ENCODE measurements at places on chromosomes 16 and 17.

- no peak for DNase-seq
Observed at GRCh38 chr16:19307587-19308241, 22.2 kb downstream of the CLEC19A start.

DNA sequence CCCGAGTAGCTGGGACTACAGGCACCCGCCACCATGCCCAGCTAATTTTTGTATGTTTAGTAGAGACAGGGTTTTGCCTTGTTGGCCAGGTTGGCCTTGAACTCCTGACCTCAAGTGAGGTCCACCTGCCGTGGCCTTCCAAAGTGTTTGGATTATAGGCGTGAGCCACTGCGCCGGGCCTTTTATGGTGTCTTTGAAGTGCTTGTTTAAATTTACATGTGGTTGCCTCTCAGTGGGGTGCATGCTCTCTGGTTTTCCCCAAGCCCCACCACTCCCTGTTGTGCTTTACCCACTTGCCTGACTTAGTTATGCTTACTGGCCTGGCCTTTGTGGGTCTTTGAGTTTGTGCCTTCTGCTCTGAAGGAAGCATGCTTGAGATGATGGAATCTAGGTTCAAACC lies 132.0 kb downstream of the PRKCB start:
- no peak for DNase-seq

DNA sequence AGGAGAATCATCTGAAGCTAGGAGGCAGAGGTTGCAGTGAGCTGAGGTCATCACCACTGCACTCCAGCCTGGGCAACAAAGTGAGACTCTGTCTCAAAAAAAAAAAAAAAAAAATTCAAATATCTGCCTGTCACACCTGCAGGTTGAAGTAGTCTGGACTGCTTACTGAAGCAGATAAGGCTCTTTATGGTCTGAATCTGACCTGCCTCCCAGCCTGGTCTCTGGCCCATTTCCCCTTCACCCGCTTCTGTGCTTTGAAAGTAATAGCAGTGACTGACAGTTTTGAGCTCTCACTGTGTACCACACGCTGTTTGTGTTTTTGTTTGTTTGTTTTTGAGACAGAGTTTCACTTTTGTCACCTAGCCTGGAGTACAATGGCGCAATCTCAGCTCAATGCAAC lies 5.8 kb downstream of the SEZ6L2 start:
- DNase-seq, result no peak

DNA sequence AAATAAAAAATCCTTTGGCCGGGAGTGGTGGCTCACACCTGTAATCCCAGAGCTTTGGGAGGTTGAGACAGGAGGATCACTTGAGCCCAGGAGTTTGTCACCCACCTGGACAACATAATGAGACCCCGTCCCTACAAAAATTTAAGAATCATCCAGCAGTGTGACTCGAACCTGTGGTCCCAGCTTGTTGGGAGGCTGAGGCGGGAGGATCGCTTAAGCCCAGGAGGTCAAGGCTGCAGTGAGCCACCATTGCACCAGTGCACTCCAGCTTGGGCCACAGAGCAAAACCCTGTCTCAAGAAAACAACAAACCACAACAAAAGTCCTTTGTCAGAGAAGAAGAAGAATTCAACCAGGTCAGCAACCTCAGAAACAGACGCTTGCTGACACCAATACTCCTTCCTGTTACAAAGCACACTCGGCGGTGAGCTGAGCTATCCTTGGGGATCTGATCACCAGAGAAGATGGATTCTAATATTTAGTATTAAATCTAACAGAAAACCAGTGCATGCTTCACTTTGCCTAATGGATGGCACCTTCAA lies 12.9 kb upstream of the PVALEF start:
- DNase-seq, result peak; percentile 19

DNA sequence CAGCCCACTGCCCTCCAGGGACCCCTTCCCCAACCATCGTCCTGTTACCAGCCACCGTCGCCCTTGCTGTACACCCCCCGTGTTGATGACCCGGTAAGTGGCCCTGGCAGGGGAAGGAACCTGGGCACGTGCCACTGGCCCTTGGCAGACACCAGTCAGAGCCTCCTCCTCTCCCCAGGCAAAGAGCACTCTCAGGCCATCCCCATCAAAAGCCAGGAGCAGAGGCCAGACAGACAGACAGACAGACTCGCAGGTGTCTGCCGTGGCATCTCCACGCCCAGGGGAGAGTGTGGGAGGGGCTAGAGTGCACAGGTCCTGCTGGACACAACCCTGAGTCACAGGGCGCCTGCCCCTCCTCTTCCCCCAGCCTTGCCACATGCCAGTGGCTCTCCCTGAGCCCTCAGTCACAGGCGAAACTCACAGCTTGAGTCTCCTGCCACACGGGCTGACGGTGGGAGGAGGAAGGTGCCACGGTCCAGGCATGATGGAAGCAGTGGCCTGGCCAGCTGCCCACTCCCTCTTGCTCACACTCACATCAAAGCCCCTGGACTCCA lies 7.8 kb downstream of the CLCN7 start:
- no peak for DNase-seq

GRCh38 chr16:12927591-12927990 lies 26.2 kb downstream of the SHISA9 start:
- no peak for DNase-seq

GRCh38 chr17:1312261-1312870 lies 32.9 kb downstream of the TRARG1 start:
- peak; percentile 22 for DNase-seq

- peak; percentile 86 for DNase-seq
Observed at GRCh38 chr16:23807028-23807427, 28.8 kb upstream of the PRKCB start.

All from inflammatory macrophage (primary cell).